ENCODE measurements at places on chromosomes 13 and 19.

DNA sequence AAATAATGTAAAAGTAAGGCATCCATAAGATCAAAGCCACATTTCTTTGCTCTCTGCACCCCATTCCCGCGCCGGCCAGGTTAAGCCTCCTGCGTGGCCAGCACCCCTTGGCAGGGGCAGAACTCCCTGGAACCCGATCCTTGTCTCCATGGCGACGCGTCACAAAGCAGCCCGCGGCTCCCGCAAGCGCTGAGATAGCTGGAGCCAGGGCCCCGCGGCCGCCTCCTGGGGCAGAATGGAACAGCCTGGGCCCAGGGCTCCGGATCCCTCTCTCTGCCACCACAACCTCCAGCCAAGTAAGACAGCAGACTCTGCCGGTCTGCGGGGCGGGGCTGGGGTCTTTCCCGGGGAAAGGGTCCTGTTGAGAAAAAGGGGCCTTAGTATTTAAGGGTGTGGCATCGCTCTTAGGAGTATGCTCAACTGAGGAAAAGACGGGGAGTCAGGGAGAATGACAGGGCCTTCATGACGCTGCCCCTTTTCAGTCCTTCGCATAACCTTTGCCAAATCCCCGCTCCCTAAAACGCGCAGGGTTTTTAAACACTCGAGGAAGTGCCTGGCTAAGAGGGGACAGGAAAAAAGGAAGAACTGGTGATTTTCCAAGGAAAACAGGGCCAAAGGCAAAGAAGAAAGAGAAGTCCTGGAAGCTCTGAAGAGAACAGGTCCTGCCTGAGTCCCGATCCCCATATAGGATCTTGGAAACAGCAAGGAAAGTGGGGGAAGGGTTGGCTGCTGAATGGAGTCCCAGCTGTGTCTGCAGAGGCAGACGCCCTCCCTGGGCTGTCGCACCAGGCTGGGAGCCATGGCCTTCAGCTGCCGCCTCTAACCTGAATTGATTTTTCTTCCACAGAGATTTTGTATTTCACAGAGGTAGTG is at the start of gene TEX26:
TSS of gene TEX26 (plus strand) at position 176 of the 873 bp plus-strand sequence. CDS start at position 236, 60 bp downstream.
- no peak for DNase-seq

DNA sequence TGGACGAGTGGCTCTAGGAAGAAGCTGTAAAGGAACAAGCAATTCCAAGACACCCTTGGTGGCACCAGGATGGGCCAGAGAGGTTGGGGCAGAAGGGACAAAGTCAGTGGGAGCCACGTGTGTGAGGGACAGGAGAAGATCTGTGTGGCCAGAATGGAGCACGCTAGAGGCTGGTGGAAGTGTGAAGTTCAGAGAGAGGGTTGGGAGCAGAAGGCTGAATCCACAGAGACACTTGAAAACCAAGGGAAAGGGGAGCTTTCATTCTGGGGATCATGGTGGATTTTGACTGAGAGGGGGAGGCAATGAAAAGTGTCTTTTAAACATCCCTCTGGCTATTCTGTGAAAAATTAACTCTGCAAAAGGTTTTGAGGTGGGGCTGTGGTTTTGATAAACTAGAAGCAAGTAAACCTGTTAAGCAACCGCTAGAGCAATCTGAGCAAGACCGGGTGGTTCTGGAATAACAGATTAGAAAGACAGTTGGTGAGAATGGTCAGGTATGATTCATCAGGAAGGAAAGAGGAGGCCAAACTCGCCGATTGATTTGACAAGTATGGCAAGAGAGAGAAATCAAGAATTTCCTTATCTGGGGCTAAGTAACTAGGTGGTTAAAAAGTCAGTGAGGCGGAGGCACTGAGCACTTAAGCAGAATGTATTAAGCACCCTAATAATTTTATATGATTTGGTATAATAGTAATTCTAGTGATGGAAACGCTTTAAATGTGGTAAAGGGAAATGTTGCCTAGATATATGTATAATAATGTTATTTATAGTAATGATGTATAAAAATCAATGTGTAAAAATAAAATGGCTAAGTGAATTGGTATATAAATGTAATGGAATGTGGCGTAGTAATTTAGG is 140.0 kb downstream of the MYO16 start:
- DNase-seq, result no peak

DNA sequence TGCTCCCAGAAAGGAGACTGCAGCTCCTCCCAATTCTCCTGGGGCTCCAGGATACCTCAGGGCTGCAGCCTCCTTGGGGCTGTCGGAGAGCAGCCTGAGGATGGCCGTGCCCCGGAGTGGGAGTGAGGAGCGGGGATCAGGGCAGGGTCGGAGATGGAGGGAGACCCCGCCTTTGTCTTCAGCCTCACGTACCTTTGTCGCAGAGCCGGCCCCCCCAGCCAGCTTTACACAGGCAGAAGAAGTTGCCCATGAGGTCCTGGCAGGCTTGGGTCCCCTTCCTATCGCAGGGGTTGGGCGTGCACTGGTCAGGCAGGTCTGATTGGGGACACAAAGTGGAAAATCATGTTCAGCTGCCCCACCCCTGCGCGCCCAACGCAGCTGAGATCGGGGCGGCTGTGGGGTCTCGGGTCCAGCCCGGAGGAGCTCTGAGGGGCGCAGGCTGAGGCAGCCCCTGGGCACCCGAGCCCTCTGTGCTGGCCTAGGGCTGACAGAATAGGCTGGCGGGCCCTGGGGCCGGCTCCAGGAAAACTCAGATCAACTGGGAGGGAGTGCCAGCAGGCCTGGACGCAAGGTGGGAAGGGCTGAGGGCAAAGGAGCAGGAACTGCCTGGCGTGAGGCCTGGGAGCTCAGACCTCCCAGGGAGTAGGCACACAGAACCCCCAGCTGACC is 24.2 kb downstream of the GAS6 start:
- no peak for DNase-seq

GRCh38 chr13:67292886-67293285 is 62.8 kb upstream of the PCDH9 start:
- DNase-seq, result no peak

- no peak for DNase-seq
These were observed 1361.3 kb downstream of the UQCRFS1 start for GRCh38 chr19:27851543-27852060.

DNA sequence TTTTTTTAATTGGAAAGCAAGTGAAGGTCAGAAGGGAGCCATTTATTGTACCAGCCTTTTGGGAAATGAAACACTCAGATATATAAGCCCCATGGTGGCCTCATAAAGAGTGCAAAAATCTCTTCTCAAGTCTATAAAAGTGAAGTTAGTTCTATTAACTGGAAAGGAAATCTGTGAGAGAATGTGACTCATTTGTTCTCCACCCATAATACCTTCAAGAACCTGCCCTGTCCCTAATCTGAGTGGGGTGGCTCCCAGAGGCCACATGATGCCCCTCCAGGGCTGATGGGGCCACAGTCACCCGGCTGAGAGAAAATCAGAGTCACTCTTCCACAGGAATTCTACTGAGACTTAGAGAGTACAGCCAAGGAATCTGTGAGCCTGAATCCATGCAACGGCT is 65.8 kb upstream of the SERP2 start:
- DNase-seq, result no peak

DNA sequence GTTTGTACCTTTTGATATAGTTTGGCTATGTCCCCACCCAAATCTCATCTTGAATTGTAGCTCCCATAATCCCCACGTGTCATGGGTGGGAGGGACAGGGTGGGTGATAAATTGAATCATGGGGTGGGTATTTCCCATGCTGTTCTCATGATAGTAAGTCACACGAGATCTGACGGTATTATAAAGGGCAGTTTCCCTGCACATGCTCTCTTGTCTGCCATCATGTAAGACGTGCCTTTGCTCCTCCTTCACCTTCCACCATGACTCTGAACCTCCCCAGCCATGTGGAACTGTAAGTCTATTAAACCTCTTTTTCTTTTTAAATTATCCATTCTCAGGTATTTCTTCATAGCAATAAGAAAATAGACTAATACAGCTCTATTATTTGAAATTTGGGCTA is 330.7 kb upstream of the ATXN8OS start:
- no peak for DNase-seq

- no peak for DNase-seq
These were observed 15.3 kb downstream of the CKM start for GRCh38 chr19:45307361-45307760.

DNA sequence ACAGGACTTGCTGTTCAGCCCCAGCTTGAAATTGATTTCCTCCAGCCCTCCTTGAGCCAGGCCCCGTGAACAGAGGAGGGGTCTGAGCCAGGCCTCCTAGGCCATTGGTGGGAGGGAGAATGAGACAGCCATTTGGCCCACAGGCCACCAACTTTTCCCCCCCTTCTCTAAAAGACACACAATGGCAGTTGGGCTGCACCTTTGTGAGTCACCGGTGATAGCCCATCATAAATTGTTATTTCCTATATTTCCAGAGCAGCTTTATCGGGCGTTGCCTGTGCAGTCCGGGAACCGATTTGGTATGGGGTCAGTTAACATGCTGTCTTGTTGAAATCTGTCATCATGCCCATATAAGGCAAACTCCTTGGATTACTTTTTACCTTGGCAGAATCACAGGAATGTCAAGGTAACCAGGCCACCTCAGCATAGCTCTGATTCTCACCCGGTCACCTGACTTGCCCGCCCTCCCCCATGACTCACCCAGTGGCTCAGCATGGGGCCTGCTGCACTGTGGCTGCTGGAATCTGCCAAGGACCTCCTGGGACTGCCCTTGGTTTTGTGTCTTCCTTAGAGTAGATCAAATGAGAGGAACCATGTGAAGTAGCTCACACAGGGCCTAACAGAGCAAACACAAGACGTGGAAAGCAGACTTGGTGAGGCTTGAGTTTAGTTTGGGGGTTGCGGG is 36.1 kb downstream of the ACTN4 start:
- no peak for DNase-seq

GRCh38 chr13:106491463-106491862 is 44.0 kb downstream of the EFNB2 start:
- no peak for DNase-seq

DNA sequence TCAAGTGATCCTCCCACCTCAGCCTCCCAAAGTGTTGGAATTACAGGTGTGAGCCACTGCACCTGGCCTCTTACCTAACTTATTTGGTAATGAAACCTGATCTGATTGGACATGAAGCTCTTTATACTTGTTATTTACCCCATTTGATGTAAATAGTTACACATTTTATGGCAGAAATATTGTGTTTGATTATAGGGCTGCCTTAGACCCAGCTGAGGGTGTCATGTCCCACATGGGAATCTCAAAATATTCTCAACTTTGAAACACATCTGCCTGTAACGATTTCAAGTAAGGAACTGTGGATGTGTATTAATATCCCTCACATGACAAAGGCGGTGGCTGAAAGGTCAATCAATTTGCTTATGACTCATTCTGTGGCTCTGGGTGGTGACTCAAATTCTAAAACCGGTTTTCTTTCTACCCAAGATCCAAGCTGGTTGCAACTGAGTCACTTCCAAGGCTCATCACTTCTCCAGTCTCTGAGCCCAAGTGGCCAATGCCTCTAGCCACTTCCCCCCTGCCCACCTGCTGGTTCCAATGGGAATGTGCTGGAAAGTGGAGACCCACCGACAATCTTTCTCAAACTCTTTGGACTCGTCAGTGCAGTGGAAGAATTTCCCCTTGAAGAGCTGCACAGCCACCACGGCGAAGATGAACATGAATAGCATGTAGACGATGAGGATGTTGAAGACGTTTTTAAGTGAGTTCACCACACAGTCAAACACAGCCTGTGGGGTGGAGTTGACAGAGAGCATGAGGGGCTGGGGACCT is 110.9 kb downstream of the IER2 start:
- DNase-seq, result peak; percentile 74

GRCh38 chr19:56314018-56314380 is 640 bp downstream of the ZSCAN5A start:
- no peak for DNase-seq

- DNase-seq, result no peak
These were observed 28.1 kb downstream of the TFDP1 start for GRCh38 chr13:113612607-113613006.

- no peak for DNase-seq
These were observed 6.5 kb downstream of the BRME1 start for GRCh38 chr19:13899393-13899792.

Data from GM06990 (cell line).